ENCODE measurements at places on chromosomes 3 and 15.

GRCh38 chr15:55819397-55820034 is 76.6 kb upstream of the PRTG start:
- no peak for DNase-seq

- DNase-seq: no peak
Measured at GRCh38 chr15:63755162-63755561, 78.6 kb downstream of the HERC1 start.

GRCh38 chr3:190597291-190597690 is 83.4 kb downstream of the IL1RAP start:
- DNase-seq: no peak

DNA sequence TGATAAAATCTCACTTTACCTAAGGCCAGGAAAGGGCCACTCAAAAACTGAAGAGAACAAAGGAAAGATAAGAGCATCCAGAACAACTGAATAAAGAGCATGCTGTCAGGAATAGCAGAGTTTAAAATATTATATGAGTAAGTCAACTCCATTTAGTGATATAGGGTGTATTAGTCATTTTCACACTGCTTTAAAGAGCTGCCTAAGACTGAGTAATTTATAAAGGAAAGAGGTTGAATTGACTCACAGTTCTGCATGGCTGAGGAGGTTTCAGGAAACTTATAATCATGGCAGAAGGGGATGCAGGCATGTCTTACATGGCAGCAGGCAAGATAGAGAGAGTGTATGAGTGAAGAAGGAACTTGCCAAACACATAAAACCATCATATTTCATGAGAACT is 778.0 kb upstream of the NECTIN3 start:
- no peak for DNase-seq

- no peak for DNase-seq
Measured at GRCh38 chr3:61871644-61872043, 310.3 kb downstream of the PTPRG start.

DNA sequence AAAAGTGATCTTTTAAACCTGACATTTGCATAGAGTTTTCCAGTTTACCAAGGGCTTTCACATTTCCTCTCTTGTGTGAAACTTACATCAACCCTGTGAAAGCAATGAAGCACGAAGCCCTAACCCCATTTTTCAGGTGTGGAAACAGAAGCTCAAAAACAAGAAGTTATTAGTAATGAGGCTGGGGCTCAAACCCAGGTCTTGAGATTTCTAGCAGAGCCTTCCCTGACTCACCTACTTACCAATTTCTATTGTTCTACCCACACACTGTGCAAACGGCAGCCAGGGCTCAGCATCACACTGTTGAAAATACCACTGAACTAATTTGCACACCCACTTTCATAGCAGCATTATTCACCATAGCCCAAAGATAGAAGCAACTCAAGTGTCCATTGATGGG is 117.8 kb upstream of the IGF1R start:
- no peak for DNase-seq

DNA sequence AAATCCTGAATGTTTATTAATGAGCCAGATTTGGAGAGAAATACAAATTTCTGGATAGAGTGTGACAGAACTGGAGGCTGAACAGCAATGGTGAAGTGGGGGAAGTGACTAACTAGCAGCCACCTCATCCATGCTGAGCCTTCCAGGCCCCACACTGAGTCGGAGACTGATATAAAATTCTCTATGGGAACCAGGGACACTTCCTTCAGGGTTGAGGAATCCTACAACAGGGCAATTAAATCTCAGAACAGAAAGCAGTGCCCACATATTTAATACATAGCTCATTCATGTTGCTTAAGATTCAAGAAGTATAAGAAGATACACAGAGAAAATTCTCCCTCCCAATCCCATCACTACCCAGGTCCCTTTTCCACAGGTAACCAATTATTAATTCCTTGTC is 49.3 kb downstream of the HACD2 start:
- no peak for DNase-seq

DNA sequence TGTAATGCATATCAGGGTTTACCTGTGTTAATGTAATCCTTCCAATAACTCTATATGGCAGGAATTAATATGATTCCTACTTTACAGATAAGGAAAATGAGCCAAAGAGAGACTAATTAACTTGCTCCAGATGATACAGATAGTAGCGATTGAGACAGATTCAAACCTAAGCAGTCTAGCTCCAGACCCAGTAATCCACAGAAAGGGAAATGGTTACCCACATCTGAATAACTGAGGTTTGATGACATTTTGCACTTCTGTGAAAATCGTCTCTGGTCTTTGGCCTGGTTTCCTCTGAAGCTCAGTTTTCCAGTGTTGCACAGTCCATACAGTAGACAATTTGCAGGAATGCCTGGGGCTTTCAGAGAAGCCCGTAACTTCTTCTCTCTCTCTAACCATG is 177.1 kb upstream of the UMPS start:
- no peak for DNase-seq

- DNase-seq: no peak
Measured at GRCh38 chr3:151419806-151420205, 35.3 kb upstream of the P2RY12 start.

DNA sequence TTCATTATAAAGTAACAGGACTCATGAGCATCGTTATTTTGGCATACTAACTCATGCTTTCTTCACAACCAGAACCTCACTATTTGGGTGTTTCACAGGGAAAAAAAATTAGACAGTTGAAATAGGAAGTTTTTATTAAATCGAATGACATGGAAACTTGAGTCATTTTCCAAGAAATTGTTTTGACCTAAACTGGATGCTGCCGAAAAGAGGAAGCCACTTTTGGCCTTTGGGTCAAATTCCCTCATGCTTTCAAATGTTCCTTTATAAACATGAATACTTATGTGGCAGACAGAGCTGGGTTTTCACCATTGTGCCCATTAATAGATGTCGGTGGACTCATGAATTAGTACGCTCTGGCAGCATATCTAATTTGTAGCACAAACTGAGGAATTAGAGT is 224.9 kb downstream of the MCTP2 start:
- no peak for DNase-seq

- DNase-seq: no peak
Measured at GRCh38 chr3:96347289-96347688, 467.1 kb upstream of the EPHA6 start.

DNA sequence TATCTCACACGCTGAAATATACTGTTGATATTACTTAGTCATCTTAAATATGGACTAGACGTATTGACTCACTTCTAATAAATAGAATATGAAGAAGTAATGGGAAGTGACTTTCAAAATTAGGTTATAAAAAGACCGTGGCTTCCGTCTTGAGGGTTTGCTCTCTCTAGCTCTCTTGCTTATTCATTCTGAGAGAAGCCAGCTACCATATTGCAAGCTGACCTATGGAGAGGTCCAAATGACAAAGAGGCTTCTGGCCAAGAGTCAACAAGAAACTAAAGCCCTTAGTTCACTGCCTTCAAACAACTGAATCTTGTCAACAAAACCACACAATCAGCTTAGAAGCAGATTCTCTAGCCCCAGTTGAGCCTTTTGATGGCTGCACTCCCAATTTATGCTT is 46.1 kb downstream of the SLC9C1 start:
- DNase-seq: no peak

GRCh38 chr3:66593978-66594377 is 93.2 kb upstream of the LRIG1 start:
- no peak for DNase-seq

- DNase-seq: no peak
Measured at GRCh38 chr3:140602781-140603180, 75.1 kb upstream of the TRIM42 start.

GRCh38 chr15:94443186-94443585 is 211.8 kb downstream of the MCTP2 start:
- DNase-seq: no peak

DNA sequence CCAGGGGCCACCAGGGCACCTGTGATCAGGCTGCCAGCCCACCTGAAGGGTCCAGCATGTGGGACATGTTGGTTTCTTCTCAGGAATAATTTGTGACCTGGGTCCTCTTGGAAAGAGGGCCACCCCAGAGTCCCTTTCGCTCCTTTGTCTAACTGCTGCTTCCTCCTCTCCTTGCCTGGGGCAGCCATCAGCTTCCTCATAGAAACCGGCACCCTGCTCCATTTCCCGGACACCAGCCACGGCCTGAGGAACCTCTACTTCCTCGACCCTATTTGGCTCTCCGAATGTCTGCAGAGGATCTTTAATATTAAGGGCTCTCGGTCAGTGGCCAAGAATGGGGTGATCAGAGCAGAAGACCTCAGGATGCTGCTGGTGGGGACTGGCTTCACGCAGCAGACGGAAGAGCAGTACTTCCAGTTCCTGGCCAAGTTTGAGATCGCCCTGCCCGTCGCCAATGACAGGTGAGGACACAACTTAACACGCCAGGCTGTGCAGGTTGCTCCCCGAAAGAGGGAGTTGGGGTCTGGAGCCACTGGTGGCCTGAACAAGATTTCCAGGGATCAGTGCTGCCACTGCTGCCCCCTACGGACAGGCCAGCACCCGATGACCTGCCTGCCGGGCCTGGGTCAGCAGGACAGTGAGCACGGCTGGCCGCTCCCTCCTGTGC is 109.7 kb downstream of the LRRK1 start:
- DNase-seq: no peak

- no peak for DNase-seq
Measured at GRCh38 chr15:63435204-63435820, 53.7 kb upstream of the CA12 start.

DNA sequence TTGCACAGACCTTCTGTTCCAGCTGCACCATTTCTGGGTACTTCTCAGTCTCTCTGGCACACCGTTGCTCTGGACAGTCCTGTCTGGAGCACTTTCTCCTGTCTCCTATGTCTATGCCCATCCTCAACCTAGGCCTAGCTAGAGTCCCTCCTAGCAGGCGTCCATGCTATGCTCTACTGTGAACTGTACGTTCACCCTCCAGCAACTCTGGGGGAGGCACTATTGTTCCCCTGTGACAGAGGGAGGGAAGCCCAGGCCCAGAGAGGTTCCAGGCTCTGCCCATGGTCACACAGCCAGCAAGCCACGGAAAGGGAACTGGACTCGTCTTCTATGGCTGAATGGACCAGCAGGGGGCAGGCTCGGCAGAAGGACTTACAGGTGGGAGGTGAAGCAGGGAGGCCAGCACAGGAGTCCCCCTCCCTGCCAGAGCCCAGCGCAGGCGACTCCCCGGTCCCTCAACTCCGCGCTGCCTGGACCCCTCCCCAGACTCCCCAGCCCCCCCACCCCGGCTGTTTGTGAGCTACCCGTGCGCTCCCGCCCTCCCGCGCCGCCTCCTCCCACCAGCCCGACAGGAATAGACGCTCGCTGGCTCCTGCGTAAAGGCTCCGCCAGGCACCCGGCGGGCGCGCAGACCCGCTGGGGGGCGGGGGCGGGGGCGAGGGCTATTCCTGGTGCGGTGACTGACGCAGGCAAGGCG is 1.7 kb upstream of the LINGO1 start:
- DNase-seq: peak; percentile 35

- DNase-seq: no peak
Measured at GRCh38 chr3:148797795-148798194, 29.8 kb upstream of the CPB1 start.

DNA sequence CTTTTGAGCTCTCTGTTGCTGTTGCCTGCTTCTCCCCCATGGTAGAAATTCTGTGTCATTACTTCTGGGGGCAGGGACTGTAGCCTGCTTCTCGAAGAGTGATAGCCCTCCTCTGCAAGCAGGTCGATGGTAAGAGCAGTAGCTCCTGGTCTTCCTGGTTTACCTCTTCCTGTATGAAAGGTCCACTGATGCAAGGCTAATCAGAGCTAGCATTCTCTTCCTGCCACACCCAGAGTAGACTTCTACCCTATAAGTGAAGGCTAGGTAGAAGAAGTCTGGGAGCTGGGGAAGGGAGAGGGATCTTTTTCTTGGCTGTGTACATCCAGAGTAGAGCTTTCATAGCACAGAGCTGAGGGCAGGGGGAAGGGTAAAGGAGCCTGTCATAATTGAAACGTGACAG is 357.0 kb downstream of the SQOR start:
- DNase-seq: no peak

DNA sequence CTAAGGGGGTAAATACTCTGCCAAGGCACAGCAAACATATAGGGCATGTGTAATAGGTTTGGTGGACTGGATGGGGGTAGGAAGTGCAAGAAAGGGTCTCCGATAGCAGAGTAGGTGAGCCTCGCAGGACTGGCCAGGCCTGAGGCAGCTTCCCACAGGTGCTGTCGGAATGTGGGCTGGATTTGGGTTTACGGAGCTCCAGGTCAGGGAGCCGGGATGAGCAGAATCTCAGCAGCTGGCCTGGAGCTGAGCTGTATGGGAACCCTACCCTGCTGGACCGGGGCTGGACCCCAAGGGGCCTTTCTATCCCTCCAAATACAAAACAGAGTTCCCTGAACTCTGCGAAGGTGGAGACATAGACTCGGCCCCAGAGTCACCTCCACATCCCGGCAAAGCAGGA is 15.0 kb downstream of the KLF15 start:
- no peak for DNase-seq

DNA sequence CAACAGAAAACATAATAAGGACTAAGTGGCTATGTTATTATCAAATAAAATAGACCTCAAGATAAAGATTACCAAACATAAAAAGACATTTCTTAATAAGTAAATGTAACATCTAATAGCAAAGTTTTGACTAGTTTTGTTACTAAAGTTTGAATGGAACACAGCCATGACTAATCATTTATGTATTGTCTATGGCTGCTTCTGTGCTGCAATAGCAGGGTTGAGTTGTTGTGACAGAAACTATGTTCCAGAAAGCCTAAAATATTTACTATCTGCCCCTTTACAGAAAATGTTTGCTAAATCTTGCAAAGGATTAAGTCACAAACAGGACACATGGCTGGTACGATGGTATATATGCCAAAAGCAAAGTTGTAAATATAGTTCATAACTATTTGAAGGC is 37.9 kb upstream of the MYH15 start:
- no peak for DNase-seq

DNA sequence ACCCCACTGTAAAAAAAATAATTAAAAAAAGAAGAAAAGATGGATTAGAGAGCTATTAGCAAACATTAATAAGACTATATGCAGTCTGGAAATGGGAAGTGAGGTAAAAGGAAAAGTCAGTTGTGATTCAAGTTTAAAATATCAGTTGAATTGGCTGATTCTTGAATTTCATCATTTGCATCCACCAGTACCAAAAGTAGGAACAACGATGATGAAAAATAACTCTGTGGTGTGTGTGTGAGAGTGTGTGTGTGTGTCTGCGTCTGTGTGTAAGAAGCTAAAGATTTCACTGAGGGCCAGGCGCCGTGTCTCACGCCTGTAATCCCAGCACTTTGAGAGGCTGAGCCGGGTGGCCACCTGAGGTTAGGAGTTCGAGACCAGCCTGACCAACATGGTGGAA is 56.0 kb upstream of the SLC4A7 start:
- DNase-seq: no peak

DNA sequence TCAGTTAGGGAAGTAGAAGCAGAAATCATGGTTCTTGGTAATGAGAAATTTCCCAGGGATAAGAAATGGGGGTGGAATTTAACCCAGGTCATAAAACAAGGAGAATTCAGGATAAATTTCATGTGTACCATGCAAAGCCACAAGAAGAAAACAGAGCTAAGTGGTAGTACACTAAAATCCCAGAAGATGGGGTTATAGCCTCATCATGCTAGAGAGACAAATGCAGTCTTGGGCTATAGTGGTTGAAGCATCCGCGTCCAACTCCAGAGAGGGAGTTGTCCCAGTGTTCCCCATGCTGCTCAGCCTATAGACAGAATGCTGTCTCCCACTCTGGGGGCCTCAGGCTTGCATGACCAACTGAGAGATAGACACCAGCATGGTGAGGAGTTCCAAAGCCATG is 36.2 kb upstream of the CLRN1 start:
- DNase-seq: peak; percentile 57

Data from COR-L47 (cell line).